Neural crest cell (in vitro differentiated cells): ENCODE measurements at places on chromosomes 2 and 18. TPM values are rescaled to one million over a fixed set of nuclear protein-coding genes. Genes with fewer than 3 reads are reported as not detected.

GRCh38 chr2:38163006-38163405 is 87.1 kb upstream of the CYP1B1 start:
- H3K36me3 ChIP-seq, result no peaks in the 10 kb centered on the region
- DNase-seq, result no peak
- peaks cover 6% of the 10 kb centered on the region for H3K4me1 ChIP-seq
- H3K4me3 ChIP-seq, result no peak overlapping the region
- H3K27me3 ChIP-seq, result peaks cover 4% of the 10 kb centered on the region
- no peak overlapping the region for H3K27ac ChIP-seq

- H3K36me3 ChIP-seq, result no peaks in the 10 kb centered on the region
- H3K4me1 ChIP-seq, result peaks cover 6% of the 10 kb centered on the region
- H3K27ac ChIP-seq, result no peak overlapping the region
- H3K4me3 ChIP-seq, result no peak overlapping the region
Measured at GRCh38 chr2:233919938-233920337, 2.8 kb downstream of the TRPM8 start.

DNA sequence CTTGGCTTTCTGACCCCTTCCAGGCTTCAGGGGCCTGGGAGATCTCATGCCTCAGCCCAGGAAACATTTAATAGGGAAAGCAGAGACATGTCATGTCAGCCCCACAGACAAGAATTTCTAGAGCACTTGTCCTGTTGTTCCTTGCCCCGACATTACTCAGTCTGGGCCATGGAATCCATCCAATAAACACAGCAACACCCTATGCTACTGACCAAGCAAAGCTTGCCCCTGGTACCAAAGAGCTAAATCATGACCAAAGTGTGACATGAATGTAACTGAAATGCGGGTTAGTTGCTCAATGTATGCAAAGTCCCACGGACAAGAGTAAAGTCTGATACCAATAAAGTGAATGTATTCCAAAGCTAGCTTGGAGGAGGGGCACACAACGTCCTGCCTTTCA is 35.1 kb downstream of the EHD3 start:
- H3K4me1 ChIP-seq, result no peaks in the 10 kb centered on the region
- H3K36me3 ChIP-seq, result peaks cover 9% of the 10 kb centered on the region
- H3K27ac ChIP-seq, result no peak overlapping the region
- no peak overlapping the region for H3K4me3 ChIP-seq
- no peak for DNase-seq
- H3K27me3 ChIP-seq, result no peaks in the 10 kb centered on the region

DNA sequence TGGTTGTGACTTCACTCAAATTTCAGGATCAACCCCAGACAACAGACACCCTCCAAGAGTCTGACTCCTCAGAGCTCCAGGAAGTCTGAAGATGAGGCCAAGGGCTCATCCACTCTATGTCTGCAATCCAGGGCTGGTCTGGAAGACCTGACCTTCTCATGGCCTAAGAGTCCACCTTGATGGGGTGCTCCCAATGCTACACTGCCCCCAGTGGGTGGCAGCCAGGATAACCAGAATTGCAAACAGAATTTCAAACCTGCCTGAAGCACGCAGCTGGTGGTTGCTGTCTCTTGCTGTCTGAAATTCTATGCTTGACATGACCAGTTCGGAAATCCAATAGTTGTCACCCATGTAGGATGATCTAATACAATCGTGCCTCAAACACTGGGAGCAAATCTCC is 96.0 kb downstream of the UXS1 start:
- peaks cover 12% of the 10 kb centered on the region for H3K36me3 ChIP-seq
- H3K27me3 ChIP-seq, result no peaks in the 10 kb centered on the region
- no peak overlapping the region for H3K27ac ChIP-seq
- DNase-seq, result no peak
- no peak overlapping the region for H3K4me3 ChIP-seq

DNA sequence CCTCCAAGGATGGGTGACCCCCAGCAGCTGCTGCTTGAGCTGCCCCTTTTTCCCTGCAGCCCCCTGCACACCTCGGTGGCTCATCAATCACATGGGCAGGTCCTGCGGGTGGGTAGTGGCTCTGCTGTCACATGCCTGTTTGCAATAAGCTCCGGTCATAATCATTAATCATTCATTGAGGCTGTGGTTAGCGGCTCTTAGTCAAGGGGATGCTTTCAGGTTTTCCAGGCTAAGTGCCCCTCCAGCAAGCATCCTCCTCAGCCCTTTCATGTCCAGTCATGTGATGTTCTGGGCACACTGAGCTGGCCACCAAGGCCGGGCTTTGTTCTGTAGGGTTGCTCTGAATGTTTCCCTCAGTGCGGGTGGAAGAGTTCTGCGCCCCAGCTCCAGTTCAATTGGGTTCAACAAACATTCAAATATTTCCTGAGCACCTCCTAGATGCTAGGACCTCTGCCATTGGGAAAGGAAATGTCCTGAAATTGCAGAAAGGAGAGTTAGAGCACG is 96.4 kb upstream of the LDAH start:
- no peak overlapping the region for H3K4me3 ChIP-seq
- H3K27ac ChIP-seq, result peak overlapping the region; percentile 43
- no peaks in the 10 kb centered on the region for H3K36me3 ChIP-seq
- H3K4me1 ChIP-seq, result no peaks in the 10 kb centered on the region

DNA sequence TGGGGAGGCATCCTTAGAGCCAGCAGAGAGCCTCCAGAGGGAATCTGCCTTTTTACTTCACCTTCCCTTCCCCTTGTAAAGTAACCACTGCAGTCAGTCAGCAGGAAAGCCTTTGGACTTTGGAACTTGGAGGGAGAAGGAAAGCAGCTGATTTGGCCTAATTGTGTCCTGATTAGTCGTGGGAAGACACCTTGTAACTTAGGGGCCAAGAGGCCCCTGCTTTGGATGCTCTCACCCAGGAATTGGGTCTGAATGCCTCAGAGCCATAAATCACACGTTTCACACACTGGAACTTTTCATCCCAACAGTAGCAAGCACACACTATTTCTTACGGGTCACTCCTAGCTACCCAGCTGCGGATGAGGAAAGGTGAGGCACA is 81.0 kb upstream of the PPM1B start:
- H3K27ac ChIP-seq, result no peak overlapping the region
- peaks cover 4% of the 10 kb centered on the region for H3K4me1 ChIP-seq
- no peaks in the 10 kb centered on the region for H3K27me3 ChIP-seq
- peak overlapping the region; percentile 55 for H3K4me3 ChIP-seq

DNA sequence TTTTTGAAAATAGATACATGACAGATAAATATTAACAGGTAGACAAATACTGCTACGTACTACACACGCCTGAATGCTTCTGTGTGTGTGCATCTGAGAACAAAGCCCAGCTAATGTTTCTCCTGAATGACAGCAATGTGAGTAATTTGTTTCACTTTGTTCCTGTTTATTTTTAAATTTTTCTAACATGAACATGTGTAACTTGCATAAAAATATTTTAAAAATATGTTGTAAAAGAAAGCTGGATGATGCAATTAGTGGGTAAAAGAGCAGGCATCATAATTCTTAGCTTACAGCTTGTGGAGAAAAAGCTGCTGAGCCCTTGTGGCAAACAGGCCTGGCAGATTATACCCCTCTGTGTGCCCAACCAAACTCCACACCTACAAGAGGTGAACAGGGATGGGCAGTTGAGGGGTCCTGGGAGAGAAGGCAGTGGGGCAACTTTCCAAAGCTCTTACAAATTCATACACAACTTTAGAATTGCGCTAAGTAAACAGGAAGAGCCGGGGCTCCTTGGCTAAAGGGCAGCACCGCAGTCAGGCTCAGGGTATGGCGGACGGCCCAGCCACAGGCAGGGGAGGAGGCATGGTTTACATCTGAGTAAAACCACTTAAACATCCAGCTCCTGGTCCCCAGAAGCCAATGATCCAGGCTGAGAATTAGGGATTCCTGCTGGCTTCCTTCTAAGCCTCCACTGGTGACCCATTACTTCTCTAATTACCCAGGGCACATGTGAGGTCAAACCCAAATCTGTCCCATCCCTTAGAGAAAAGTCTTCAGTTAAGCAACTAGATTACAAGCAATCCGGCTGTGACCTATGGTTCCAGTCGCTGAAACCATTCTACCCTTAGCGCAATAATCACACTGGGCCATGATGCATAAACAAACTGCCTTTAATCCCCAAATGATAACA is 14.0 kb downstream of the PXDN start:
- H3K27me3 ChIP-seq, result no peaks in the 10 kb centered on the region
- peaks cover 65% of the 10 kb centered on the region for H3K4me1 ChIP-seq
- DNase-seq, result no peak
- peaks cover 25% of the 10 kb centered on the region for H3K36me3 ChIP-seq
- H3K4me3 ChIP-seq, result no peak overlapping the region
- peak overlapping the region; percentile 88 for H3K27ac ChIP-seq

DNA sequence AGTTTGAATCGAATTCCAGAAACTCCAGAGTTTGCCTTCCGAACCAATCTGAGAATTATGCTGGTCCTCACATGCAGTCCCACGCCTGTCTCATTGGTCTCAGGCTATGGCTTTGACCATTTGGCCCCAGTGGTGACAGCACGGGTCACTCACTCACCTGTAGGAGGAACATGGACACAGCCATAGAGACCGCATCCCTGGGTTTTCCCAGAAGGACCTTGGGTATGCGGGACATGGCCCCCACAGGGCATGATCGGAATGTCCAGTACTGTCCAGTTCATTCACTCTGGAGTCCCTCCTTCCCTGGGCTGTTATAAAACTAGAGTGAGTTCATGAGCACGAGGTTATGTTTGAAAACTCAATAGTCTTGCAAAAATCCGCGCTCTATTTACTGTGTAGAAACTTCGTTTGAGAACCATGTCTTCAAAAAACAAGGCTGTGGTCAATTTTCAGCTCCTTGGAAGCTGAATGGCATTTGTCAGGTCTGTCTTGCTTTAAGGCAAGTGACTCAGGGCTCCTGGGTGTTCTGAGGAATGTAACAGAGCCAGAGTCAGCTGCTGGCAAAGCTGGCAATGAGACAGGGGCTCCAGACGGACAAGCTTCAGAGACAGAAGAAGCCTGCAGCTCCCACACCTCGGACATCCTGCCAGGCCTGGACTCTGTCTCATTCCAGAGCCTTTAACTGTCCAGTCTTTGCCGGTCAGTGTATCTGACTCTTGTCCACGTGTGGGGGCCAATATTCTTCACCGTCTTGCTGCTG is 86.7 kb upstream of the TMEM18 start:
- H3K4me3 ChIP-seq, result no peak overlapping the region
- DNase-seq, result no peak
- no peaks in the 10 kb centered on the region for H3K27me3 ChIP-seq
- no peaks in the 10 kb centered on the region for H3K36me3 ChIP-seq
- H3K27ac ChIP-seq, result no peak overlapping the region

- no peak overlapping the region for H3K27ac ChIP-seq
- peaks cover 33% of the 10 kb centered on the region for H3K27me3 ChIP-seq
- no peaks in the 10 kb centered on the region for H3K36me3 ChIP-seq
- no peak overlapping the region for H3K4me3 ChIP-seq
Measured at GRCh38 chr18:13611601-13612195, 114.7 kb downstream of the FAM210A start.

Gene ANKRD30BL
- not detected in 2 replicates for total RNA-seq

DNA sequence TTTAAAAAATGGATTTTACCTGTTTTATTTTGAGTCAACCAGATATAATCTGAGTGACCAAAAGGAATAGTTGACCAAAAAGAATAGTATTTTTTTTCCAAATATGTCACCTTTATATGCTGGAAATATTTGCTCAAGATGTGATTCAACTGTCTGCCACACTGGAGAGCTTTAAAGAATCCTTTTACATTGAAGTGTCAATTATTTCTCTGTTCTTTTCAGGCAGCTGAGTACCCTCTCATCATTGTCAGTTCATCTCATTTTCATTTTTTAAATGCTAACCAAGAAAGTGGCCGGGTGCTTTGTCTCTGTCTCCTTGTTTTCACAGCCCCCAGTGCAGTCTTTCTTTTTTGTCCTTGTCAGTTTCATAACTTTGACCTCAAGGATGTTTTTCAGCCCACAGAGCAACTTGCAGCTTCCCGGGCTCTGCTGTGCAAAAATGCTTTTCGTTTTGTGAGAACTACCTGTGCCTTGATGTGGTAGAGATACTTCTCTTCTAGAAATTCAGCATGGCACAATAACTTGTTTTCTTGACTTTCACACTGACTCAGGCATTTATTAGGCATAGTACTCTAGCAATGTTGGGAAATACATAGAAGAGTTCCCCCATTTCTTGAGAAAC is 23.4 kb upstream of the CERS6 start:
- no peak overlapping the region for H3K27ac ChIP-seq
- no peak for DNase-seq
- no peaks in the 10 kb centered on the region for H3K36me3 ChIP-seq
- H3K27me3 ChIP-seq, result no peaks in the 10 kb centered on the region
- peaks cover 20% of the 10 kb centered on the region for H3K4me1 ChIP-seq

- H3K4me3 ChIP-seq, result peak overlapping the region; percentile 96
- H3K27me3 ChIP-seq, result no peaks in the 10 kb centered on the region
- peaks cover 14% of the 10 kb centered on the region for H3K4me1 ChIP-seq
- DNase-seq, result peak; percentile 49
- no peaks in the 10 kb centered on the region for H3K36me3 ChIP-seq
Measured at GRCh38 chr2:241507430-241508239, 749 bp downstream of the STK25 start.

DNA sequence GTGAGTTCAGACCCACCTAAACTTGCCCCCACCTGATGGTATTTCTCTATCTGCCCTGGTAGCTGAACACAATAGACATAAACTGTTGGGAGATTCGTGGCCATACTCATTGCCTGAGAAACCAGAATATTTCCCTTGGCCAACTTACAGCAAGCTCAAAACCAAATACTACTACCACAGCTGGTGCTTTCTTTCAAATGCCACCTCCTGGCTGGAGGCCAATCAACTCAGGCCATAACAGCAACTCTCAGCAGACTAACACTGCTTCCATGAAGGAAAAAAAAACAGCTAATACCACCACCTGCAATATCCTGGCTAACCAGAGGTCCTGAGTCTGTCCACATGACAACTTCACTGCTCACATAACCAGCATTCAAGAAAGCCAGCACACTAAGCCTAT is 373.1 kb downstream of the CMPK2 start:
- no peaks in the 10 kb centered on the region for H3K36me3 ChIP-seq
- H3K27me3 ChIP-seq, result no peaks in the 10 kb centered on the region
- H3K27ac ChIP-seq, result no peak overlapping the region
- DNase-seq, result no peak

Gene SCTR
- not detected in 2 replicates for total RNA-seq

DNA sequence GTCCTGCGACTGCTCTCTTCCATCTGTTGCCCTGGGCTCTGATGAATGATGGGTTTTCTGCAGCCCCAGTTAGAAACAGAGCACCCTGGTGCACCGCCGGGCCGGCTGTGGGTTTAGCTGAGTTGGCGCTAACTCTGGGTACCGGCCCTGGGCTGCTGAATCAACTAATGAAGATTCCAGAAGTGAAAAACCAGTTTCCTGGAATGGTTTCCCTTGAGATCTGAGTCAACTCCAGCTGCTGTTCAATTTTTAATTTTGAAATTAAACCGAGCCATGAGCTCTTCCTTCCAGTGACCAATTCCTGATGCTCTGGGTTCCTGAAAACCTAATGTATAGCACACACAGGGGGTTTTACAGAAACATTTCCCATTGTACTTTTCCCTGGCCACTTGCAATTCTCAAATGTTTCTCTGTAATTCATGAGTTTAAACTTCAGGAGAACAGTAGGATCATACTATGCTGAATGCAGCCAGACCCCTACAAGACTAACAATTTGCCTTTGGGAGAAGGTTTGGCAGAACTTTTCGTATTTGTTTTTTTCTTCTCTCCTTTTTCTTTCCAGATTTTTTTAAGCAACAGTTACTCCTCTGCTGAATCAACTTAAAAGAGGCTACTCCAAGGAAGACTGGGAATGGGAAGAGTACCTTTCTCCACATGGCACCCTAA is 5.5 kb downstream of the COL6A3 start:
- H3K27ac ChIP-seq, result peak overlapping the region; percentile 60
- H3K27me3 ChIP-seq, result peaks cover 38% of the 10 kb centered on the region
- no peaks in the 10 kb centered on the region for H3K4me1 ChIP-seq
- DNase-seq, result no peak

Gene CRYBA2
- not detected in 2 replicates for total RNA-seq

Gene DSG1
- not detected in 2 replicates for total RNA-seq

Gene LCLAT1
- total RNA-seq, result 26.8 and 27.7 TPM in 2 replicates

Gene L3MBTL4
- 0.50 and 0.65 TPM in 2 replicates for total RNA-seq
